Stimulated activated CD4-positive, alpha-beta T cell treated with anti-CD3 and anti-CD28 coated beads, TNF-alpha, amount 100 ng/mL, for 4 hours (primary cell): ENCODE measurements at places on chromosomes 2 and 18.

GRCh38 chr2:184302506-184302905 is 295.8 kb upstream of the ZNF804A start:
- DNase-seq: no peak

DNA sequence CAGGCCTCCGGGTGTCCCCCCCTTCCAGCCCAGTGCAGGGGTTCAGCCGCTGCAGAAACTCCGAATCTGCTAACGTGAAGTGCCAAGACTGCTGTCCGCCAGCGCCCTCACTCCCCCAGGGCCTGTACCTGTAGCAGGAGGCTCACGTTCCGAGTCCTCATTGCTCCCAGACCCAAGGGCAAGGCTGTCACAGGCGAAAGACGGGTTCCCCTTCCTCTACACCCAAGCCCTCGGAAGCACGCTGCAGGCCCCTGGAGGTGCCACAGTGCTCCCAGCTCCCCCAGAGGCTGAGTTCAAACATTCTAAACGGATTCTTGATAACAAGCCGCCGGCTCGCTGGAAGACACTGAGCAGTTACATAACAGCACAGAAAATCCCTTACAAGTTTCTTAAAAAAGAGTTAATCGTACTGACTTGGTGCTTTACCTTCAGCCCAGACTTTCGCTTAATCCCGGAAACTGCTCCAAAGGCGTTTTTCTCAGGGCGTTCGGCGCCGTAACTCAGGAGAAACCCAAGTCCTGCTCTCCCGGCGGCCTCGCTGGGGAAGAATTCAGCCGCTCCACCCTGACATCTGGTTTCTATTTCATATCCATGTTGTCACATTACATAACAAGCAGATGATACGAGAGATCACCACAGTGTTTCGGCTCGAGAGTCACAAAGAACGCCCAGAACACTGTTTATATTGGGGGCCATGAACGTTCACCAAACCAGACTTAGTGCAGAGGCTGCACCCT is 92.0 kb downstream of the HDAC4 start:
- DNase-seq: no peak

- DNase-seq: no peak
Observed at GRCh38 chr2:127560201-127560930, 24.9 kb downstream of the MYO7B start.

DNA sequence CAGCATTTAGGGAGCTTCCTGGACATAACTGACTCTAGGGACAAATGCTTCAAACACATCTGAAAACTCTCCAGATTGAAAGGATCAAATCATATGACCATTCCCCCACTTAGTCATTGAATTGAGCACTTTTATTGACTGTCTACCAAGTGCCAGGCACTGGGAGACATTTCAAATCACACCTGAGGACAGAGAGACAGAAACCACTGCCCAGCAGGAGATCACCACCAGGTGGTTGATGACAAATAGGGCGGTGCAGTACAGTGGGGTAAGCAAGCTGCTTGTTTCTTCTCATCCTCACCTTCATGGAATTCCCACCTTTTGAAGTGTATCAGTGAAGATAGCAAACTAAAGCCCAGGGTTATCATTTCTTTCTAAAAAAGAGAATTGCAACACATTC is 19.0 kb upstream of the CXCR4 start:
- DNase-seq: no peak

- no peak for DNase-seq
Observed at GRCh38 chr2:1472350-1472749, 59.1 kb downstream of the TPO start.

DNA sequence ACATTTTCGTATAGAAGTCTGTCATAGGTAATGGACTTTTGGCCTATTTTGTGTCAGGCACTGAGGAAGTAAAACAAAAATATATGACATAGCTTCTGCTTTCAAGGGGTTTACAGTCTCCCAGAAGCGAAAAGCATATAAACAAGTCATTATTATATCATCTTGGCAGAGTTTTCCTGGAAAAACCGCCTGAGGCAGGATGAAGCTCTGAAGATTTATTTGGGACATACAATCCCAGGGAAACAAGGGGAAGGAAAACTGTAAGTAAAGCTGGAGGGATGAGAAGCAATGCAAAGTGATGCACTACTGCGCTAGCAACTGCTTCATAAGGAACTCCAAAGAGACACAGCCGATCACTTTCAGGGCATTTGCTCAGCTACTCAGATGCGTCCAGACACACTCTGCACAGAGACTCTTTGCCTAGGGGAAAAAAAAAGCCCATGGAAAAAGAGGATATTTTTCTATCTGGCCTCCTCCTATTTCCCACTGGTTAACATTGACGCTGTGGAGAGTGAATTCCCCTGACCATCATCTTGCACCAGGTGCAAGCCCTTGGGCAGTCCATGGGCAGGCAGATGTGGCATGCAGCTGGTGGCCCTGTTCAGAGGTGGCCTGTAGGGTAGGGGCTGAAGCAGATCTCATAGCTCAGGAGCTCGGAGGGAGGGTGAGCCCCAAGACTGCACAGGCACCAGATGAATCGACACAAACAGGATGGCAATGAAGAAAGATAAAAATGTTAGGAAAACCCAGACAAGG is 158.1 kb downstream of the METTL4 start:
- no peak for DNase-seq

GRCh38 chr2:74789271-74789670 is 44.7 kb upstream of the HK2 start:
- DNase-seq: no peak

DNA sequence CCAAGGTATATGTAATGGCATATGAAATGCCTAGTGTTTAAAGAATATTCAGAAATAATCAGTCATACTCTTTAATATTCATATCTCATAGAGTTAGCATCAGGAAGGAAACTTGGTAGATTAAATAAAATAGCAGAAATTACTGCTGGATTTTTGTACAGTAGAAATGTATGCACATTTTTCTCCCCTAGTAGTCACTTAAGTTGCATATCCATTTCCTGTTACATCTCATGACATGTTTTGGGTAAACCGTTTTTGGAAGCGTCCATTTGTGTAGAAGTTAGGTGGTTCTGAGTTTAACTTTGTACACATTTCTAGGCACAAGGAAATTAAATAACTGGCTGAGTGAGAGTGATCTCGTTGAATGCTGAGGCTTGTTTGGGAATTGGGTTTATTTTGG is 21.9 kb downstream of the NEDD4L start:
- DNase-seq: no peak
